ENCODE measurements at places on chromosomes 4 and X.

DNA sequence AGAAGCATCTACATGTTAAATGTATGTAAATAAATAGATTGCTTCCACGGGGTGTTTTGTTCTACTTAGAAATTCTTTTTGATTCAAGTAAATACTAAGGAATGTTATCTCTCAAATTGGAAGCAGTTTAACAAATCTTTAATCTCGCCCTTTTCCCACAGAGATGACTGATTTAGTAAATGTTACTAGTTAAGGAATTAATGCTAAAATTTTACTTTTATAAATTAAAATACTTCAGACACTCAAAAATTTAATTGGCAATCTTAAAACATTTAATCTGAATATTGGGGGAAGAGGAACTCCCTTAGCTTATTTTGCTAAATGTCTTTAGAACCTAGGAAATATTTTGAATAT, 12.1 kb downstream of the LARP7 start:
- DNase-seq: no peak

GRCh38 chr4:153950100-153950979, 161.5 kb upstream of the SFRP2 start:
- DNase-seq: no peak

- no peak for DNase-seq
Observed at GRCh38 chr4:159946983-159947615, 844.2 kb downstream of the RAPGEF2 start.

GRCh38 chrX:86039625-86040568, 7.5 kb downstream of the CHM start:
- DNase-seq: no peak

GRCh38 chrX:43835559-43835958, 46.7 kb downstream of the MAOB start:
- no peak for DNase-seq

DNA sequence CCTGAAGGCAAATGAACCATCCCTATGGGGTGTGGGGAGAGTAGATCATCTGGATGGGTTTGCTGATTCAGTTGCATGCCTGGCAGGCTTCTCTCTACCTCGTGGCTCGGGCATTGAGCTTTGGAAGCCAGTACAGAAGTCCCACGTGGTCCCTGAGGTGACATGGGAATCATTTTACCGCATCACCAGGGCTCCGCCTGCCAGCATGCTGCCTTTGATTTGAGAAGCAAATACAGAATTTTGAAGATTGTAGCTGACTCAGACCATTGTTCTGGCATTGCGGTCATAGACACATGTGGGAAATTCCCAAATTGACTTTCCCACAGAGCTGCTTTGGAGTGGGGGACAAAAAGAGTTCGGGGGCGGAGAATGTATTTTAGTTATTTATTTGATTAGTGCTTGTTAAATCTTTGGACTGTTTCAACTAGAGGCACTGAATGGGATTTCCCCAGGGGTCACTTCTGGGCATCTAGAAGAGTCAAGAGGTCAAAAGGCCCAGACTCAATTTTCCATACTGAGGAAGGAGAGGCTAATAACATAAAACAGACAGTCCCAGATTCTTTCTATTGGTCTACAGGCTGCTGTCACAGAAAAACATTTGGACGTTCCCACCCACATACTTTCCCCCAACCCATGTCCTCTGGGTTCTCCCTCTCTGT, 79.3 kb downstream of the NHSL2 start:
- DNase-seq: peak; percentile 18

- no peak for DNase-seq
Observed at GRCh38 chrX:114611018-114611619, 27.2 kb downstream of the HTR2C start.

DNA sequence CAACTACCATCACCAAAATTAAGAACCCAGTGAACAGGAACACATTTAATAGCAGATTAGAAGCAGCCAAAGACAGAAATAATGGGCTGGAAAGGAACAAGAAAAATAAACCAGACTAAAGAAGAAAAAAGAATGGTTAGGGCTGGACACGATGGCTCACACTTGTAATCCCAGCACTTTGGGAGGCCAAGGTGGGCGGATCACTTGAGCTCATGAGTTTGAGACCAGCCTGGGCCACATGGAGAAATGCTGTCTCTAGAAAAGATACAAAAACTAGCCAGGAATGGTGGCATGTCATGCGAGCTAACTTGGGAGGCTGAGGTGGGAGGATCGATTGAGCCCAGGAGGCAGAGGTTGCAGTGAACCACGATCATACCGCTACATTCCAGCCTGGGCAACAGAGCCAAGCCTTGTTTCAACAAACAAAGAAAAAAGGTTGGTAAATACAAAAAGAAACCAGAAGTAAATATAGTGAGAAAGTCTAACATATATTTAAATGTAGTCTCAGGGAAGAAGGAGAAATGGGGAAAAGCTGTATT, 102.0 kb downstream of the AFAP1 start:
- no peak for DNase-seq

GRCh38 chr4:39048311-39048710, 13.7 kb upstream of the KLHL5 start:
- DNase-seq: no peak

DNA sequence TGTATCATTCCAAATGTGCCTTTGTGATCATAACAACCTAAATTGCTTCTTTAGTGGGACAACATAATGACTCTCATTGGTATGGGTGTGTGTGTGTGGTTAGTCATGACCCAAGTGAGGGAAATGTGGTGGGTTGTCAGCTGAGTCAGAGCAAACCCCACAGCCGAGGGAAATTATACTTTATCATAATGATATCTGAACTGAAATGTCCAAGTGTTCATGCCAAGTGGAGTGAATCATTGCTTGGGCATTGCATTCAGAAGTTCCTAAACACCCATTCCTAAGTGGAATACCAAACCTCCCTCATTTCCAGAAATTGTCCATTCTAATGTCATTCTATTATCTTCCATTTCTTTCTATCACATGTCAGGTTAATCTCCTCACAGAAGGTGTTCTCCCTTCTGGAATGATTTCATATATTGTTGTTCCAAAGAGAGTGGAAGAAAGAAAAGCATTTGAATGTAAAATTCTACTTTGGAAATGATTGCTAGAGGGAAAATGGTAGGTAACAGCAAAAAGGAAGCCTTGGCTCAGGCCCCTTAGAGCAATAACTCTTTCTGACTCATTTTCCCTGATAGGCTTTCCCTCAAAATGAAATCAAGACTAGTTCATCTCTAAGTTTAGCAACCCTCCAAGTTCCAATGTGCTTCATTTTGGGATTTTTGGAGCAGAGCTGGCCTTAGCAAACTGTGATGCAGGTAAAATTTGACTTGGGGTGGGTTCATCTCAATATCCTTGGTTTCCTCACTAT, 230.7 kb upstream of the KCNIP4 start:
- peak; percentile 91 for DNase-seq

DNA sequence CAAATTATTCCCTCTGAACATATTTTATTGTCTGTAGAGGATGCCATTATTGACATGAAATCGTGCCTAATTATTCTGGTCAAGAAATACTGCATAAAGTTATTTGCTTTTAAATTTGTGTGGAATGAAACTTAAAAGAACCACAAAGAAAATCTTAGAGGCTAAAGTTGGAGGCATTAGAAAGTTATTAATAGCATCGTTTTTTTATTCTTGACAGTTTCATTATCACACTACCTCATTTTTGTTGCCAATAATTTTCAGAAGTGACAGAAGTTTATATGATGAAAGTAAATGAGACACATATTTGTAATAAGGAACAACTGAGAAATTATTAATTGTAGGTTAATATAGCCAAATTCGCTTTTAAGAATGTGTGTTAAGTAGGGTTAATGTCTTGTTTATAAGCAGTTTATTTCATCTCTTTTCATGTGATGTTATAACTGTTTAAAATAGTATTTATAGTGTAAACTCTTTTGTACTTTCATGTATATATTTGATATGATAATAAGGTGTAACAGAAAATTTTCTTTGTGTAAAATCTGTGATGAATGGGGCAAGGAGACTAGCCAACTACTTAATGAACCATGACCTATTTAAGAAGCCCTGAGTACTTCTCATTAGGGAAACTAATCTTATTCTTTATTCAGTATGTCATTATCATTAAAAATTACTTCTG, 54.5 kb upstream of the GRIA2 start:
- no peak for DNase-seq

DNA sequence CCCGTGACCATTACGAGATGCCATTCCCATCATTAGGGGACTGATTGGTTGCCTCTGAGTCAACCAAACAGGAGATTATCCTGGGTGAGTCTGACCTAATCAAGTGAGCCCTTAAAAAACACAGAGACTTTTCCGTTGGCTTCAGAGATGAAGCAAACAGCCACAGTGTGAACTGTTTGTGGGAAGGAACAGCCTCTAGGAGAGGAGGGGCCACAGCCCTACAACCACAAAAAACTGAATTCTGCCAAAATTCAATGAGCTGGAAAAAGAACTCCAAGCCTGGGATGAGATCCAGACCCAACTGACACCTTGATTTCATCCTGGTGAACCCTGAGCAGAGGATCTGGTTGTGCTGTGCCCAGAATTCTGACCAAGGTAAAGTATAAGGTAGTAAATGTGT, 31.3 kb upstream of the TBL1X start:
- DNase-seq: no peak

DNA sequence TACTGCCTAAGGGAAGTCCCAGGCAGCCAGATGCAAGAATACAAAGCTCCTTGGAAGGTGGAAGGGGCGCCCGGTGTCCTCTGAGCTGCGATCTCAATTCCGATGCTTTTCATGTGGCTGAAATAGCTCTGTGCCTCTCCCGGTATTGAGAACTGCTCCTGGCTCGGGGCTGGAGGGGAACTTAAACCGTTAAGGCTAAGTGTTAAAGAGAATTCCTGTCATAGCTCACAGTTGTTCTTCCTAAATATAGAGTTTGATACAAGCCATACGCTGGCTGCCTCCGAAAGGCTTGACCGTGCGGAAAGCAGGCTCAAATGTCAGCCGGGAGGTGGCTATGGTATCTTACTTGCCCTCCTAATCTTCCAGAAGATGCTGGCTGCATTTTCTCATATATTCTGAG, at the start of gene SMPX:
TSS of gene SMPX (minus strand) at position 157 of the 400 bp plus-strand sequence. CDS start 3,826 bp downstream, outside the sequence.
- DNase-seq: no peak

- no peak for DNase-seq
Observed at GRCh38 chr4:31905363-31905762, 1185.2 kb downstream of the PCDH7 start.

- peak; percentile 13 for DNase-seq
Observed at GRCh38 chr4:125985856-125986255, 671.1 kb downstream of the FAT4 start.

- no peak for DNase-seq
Observed at GRCh38 chrX:66760651-66761050, 121.8 kb upstream of the EDA2R start.

DNA sequence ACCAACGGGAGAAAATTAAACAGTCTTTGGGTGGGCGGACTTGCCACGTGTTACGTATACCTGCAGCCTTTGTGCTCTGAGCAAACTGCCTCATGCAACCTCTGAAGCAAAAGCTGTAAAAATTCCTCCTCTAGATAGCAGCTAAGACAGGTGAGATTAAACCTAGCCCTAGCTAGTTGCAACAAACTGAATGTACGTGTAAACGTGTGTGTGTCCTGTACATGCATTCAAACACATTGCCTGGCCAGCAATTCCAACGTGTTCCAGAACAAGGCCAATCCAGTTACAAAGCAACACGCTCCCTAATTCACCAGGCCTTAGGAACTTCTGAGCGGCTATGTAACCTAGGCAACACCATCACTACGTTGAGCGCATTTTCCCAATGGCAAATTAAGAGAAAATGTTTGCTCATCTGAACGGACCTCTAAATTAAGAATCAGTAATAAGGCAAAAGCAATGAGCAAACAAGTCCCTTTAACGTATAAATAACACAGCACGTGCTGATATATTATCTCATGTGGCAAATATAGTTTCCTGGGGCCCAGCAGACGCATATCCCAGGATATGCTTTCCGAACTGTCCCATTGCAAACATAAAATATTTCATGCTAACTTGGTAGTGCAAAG, 792 bp downstream of the PPID start:
- no peak for DNase-seq

GRCh38 chr4:172666711-172667368, 501.8 kb upstream of the GALNT7 start:
- no peak for DNase-seq

DNA sequence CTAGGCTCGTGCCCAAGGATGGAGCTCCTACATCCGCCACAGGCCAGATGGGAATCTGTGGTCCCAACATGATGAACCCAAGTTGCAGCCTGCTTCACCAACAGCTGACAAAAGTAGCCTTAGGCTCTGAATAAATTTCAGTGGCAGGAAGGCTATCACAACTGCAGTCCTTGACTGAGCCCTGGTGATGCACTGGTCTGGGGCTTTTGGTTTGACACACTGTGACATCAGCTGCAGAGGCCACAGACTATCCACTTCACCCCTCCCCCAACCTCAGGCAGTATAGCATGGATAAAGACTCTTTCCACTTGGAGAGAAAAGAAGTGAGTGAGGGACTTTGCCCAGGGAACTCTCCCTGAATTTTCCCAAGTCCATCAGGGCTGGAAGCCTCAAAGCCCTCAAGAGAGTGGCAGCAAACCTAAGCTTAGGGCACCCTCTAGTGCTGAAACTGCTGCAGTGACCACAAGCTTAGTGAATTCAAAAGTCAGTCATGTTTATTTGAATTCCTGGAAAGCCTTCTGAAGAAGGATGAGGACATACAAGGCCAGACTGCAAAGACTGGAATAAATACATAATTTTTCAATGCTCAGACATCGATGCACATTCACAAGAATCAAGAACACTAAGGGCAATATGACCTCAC, 135.0 kb upstream of the TENT5D start:
- no peak for DNase-seq

GRCh38 chrX:154372612-154373022, 1.8 kb downstream of the FLNA start:
- no peak for DNase-seq

- DNase-seq: peak; percentile 16
Observed at GRCh38 chrX:107574711-107575110, 53.6 kb upstream of the PRPS1 start.

DNA sequence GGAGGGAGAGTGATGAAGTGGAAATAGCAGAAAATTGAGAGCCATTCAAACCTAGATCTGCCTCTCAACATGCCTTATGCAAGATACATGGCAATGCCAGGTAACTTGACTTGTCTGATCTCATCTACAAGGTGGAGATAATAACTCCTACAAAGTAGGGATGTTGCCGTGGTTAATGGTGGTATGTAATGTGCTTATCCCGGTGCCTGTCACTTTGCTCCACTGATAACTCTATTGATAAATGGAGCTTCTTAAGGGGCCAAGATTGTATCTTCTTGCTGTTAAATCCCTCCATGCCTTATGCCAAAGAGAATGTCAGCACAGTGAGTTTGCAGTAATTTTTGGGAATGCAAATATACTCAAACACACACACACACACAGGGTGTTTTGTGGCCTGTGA, 355.8 kb downstream of the MAPK10 start:
- no peak for DNase-seq
